ENCODE measurements at places on chromosomes 2 and 18.

DNA sequence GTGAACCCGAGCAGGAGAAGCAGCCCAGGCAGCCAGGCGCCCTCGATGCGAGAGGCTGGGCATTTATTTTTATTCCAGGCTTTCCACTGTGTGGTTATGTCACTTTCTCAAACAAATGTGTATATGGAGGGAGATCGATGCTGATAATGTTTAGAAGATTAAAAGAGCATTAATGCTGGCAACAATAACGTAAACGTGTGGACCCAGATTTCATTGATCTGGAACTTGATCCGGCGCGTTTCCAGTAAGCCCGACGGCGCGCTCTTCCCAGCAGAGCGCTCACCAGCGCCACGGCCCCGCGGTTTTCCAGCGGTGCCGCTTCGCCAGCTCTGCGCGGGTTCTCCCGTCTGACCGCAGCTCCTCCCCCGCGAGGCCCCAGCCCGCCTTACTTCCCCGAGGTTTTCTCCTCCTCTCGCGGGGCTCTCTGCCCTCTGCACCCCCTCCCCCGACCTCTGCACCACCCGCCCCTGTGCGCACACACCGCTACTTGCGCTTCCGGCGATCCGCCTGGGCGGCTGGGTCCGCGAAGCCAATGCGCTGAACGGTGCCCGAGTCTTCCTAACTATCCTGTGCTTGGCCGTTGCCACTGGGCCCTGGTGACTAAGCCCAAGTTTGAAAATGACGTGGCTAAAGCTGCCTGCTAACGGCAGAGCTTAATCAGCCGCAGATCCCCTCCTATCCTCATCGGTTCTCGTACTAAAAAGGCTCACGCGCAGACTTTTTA lies 6.1 kb downstream of the ONECUT2 start:
- no peak for DNase-seq

DNA sequence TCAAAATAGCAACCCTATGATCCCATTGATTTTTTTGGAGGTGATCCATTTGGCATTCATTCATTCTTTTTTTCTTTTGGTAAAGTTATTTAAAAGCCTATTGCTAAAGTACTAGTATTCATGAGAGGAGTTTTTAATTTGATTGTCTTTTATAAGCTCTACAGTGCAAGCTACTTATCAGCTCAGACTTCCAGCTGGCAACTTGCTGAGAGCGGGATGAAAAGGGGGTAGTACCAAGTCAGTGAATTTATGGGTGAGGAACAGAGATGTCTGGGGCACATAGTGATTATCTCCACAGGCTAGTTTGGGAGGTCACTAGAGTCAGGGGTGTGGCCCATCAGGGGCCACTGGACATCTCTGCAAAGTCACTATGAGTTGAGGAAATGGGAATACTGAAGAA lies 202.4 kb downstream of the PIK3C3 start:
- no peak for DNase-seq

DNA sequence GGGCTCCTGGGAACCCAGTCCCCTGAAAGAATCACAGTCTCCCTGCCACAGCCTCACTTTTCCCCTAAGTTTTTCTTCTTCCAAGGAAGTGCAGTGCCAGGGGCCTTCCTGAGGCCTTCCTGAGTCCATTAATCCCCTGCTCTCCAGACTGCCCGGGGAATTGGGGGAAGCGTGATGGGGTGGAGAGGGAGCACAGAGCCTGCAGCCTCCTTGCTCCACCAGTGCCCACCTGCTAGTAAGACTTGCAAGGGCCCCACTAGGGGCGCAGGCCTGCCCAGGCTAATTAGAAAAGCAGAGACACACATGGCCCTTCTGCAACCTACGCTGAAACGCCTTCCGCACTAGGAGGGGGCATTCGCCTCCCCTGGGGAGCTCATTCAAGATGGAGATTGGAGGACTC lies 110.6 kb downstream of the MRO start:
- DNase-seq = no peak

DNA sequence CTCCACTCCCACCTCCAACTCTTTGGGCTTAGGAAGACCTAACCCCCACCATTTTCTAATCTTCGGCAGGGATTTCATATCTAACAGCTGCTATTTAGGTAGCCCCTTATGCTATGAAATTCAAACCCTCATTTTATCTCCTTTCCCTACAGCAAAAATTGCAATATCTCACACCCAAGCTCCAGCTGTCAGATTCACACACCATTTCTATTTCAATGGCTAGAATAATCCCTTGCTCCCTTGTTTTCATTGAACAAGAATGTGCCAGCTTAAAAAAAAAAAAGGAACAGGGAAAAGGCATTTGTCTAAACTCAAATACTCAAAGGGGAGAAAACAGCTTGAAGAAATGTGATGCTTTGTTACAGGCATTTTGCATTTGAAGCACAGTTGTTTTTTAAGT lies 850.6 kb upstream of the ACVR2A start:
- DNase-seq = no peak

DNA sequence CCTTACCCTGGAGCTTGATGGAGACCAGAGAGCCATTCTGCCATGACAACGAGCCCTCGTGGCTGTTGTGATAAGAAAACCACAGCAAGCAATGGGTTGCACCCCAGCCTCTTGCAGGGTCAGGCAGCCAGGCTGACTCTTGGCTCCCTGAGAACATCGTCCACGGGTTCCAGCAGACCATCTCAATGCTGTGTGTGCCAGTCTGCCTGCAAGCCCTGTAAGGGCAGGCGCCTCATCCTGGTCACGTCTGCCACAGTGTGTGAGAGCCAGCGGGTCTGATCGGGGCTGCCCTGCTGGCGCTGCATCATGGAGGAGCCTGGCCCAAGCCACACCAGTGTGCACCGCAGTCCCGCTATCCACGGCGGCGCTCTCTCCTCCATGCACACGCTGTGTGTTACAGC lies 71.0 kb upstream of the MGAT4A start:
- DNase-seq = no peak

DNA sequence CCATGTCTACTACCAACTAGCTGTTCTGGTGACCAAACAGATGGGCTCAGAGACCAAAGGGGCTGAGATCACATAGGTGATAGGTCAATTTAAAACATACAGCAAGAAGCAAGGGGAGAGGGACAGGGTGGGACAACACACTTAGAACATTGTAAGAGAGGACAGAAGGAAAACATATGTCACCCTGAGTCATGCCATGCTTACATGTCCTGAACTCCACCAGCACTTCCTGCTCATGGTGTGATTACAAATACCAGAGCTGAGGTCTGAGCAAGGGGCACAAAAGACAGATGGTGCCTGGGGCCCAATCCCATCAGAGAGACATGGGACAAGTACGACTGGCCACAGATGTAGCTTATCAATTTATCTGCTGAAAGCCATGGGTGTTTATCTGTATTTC lies 28.7 kb upstream of the GALNT14 start:
- no peak for DNase-seq

DNA sequence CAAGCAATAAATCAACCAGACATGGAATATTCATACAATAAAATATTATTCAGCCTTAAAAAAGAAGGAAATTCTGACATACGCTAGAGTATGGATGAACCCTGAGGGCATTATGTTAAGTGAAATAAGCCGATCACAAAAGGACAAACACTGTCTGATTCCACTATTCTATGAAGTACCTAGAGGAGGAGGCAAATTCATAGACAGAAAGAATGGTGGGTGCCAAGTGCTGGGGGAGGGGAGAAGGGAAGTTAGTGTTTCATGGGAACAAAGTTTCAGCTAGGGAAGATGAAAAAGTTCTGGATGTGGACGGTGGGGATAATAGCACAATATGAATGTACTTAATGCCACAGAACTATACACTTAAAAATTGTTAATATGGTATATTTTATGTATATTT lies 19.8 kb downstream of the SMAD7 start:
- no peak for DNase-seq

DNA sequence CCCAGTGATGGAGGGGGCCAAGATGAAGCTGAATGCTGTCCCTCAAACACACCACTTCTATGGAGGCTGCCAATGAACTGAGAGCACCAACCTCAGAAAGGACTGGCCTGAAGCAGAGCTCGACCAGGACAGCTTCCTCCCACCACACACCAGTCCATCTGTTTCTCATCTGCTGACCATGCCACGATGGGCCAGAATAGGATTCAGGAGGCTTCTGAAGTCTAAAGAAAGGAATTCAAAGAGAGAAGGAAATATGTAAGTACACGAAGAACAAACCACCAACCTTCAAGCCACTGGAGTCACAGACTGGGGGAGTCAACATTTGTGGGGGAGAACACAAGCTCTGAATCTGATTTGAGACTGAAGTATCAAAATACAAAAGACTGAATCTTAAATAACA lies 157.6 kb upstream of the CCDC68 start:
- DNase-seq = no peak

- no peak for DNase-seq
These were observed at the start of gene REG3G for GRCh38 chr2:79025421-79025820. Gene REG3G, plus strand, starts transcription at chr2:79025702. Its CDS starts 392 bp downstream, at chr2:79026094.

- no peak for DNase-seq
These were observed 534 bp upstream of the SOCS6 start for GRCh38 chr18:70288171-70288850.

GRCh38 chr18:25517881-25518715 lies 166.1 kb upstream of the ZNF521 start:
- no peak for DNase-seq

DNA sequence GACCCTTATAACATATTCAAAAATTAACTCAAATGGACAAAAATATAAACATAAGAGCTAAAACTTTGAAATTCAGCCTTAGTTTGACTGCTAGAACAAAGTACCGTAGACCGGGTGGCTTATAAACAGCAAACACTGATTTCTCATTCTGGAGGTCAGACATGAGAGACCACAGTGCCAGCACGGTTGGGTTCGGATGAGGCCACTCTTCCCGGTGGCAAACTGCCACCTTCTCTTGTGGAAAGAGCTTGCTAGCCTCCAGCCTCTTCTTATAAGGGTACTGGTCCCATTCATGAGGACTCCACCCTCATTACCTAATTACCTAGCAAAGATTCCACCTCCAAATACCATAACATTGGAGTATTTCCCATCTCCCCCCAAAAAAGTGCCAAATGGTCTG lies 91.3 kb downstream of the FAM210A start:
- DNase-seq = no peak

- DNase-seq = no peak
These were observed 74.0 kb downstream of the IL1R2 start for GRCh38 chr2:102065675-102066252.

DNA sequence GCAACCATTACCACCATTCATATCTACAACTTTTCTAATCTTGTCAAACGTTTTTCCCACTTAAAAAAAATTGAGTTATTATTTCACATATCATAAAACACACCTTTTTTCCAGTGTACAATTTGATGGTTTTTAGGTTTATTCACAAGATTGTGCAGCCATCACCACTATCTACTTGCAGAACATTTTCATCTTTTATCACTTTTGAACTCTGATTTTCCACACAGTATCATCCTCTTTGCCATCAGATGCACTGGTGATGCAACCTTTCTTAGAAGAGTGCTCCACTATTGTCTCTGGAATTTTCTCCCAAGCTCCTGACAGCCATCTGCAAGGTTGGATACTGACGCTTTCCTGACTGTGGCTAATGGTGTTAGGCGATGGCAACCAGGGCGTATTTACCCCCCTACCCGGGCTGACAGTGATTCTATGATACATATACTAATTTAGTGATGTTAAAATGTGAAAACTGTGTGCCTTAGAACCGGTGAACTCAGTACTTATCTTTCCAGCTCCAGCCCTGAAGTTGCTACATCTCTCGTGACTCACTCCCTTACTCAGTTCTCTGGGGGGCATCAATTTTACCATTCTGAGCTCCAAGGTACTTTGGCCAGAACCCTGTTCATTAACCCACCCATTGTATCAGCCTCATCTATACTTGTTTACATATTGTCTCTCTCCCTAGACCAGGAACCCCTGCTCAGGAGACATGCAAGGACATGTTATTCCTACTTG lies 105.4 kb upstream of the SPRED2 start:
- DNase-seq = no peak

- no peak for DNase-seq
These were observed 60.4 kb downstream of the BOD1L2 start for GRCh38 chr18:57207124-57207916.

- no peak for DNase-seq
These were observed 227.6 kb downstream of the SUCLG1 start for GRCh38 chr2:84231478-84231877.

GRCh38 chr2:45818591-45818990 lies 167.1 kb downstream of the PRKCE start:
- no peak for DNase-seq

GRCh38 chr18:62370366-62370765 lies 45.3 kb downstream of the TNFRSF11A start:
- DNase-seq = no peak

GRCh38 chr2:223306371-223306770 lies 254.4 kb downstream of the KCNE4 start:
- DNase-seq = no peak

- no peak for DNase-seq
These were observed 19.6 kb downstream of the RDH14 start for GRCh38 chr2:18540872-18541271.

DNA sequence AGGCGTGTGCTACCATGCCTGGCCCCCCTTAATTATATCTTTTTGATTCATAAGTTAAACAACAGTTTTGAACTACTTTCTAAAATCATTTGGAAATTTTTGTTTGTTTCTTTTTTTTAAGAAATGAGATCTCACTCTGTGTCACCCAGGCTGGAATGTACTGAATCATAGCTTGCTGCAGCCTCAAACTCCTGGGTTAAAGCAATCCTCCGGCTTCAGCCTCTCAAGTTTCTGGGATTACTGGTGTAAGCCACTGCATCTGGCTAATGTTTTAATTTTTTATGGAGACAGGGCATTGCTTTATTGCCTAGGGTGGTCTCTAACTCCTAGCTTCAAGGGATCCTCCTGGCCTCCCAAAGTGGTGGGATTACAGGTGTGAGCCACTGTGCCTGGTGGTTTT lies 71.5 kb downstream of the BABAM2 start:
- DNase-seq = no peak

DNA sequence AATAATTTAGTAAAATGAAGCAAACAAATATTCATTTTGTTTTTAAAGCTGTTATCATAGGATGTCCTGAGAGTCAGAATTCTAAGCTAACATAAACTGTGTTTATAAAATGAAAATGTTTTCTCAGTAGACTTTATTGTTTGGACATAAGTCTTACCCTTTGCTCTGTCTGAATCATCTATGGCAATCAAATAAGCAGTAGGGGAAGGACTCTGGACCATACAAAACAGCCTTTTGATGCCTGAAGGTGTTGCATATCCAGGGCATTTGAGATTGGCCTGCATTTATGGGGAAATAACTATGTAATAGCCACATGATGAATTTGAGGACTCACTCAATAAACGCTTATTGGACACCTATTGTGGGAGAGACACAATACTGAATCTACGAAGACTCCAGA lies 123.0 kb upstream of the ATP5MC3 start:
- no peak for DNase-seq

- no peak for DNase-seq
These were observed 279.3 kb downstream of the TSN start for GRCh38 chr2:122034777-122035176.

Measured in GM04504 (cell line).